ENCODE measurements at places on chromosomes 6 and 20. TPM values are rescaled to one million over a fixed set of nuclear protein-coding genes. Genes with fewer than 3 reads are reported as not detected.

The CASS4 gene
- total RNA-seq: 0.21 TPM

The MLN gene
- not detected for total RNA-seq

DNA sequence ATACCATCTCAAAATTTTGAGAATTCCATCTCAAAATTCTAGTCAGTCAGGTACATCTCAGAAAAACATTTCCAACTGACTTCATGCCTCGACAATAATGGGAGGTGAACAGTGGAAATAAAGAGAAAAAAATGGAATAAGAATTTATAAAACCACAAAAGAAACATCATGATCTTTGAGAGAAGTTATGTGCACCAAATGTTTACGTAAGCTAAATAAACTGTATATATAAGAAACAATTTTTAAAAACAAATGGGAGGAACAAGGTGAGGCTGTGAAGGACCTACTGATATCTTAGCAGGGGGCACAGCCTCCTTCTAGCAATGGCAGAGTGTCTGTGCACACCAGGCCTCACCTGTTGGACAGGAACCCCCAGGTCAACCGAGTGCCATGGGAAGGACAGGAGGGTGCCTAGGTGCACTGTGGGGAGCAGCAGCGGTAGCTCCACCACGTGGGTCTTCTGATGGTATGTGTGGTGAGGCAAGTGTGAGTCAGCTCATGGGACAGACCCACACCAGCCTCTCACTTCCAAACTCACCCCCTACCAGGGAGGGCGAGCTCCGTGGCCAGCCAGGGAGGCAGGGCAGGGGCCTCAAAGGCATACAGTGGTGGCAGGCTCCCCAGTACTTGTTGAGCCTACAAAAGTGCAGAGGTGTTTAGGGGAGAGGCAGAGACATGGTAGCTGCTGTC lies 23.2 kb downstream of the DIDO1 start:
- no peak for DNase-seq

The ADTRP gene
- total RNA-seq: 1.7 TPM

The APOBEC2 gene
- not detected for total RNA-seq

The FABP7 gene
- not detected for total RNA-seq

The SGK2 gene
- total RNA-seq: not detected
